ENCODE measurements at places on chromosomes 1 and 21.

GRCh38 chr1:174344162-174344561, 103.6 kb upstream of the GPR52 start:
- DNase-seq, result no peak

DNA sequence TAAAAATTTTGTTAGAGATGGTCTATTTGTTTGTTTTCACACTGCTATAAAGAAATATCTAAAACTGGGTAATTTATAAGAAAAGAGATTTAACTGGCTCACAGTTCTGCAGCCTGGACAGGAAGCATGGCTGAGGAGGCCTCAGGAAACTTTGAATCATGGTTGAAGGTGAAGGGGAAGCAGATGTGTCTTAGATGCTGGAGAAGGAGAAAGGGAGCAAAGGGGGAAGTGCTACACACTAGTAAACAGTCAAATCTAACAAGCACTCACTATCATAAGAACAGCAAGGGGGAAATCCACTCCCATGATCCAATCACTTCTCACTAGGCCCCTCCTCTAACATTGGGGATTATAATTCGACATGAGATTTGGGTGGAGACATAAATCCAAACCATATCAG, 76.8 kb upstream of the COL24A1 start:
- DNase-seq, result no peak

DNA sequence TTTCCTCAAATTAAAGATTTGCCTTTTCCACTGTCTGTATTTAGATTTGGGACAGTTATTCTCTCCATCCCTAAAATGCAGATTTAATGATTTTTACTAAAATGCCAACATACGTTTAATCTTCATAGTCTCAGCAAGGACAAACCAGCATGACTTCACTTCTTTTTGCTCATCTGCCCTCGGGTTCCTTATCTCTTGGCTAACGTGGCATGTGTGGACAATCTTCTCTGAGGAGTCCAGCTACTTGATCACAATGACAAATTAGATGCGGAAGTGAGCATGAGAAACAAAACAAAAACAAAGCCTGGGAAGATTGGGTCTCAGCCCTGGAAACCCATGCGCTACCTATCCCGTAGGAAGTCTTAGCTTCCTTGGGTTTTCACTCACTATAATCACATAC, 1.0 kb downstream of the MRAP start:
- DNase-seq, result no peak

GRCh38 chr1:193971595-193971994, 785.2 kb upstream of the B3GALT2 start:
- DNase-seq, result no peak

- no peak for DNase-seq
These were observed 13.6 kb downstream of the DENND1B start for GRCh38 chr1:197761654-197762053.

GRCh38 chr21:31576428-31576827, 83.1 kb upstream of the SOD1 start:
- no peak for DNase-seq

DNA sequence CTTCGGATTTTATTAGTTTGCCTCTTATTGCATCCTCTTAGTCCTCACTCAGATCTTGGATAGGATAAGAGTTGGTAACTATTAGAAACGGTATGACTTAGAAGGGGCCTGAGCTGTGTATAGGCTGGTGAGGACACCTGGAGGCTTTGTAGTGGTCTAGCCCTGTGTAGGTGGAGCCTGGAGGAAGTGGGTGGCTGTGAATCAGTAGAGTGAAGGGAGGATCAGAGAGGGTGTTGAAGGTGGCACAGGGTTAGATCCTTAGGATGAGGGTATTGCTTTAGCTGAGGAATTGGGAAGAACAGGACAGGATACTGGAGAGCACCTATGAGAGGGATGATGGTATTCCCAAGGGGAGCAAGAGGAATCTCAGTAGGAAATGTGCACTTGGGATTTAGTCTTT, 5.7 kb downstream of the VANGL1 start:
- no peak for DNase-seq

DNA sequence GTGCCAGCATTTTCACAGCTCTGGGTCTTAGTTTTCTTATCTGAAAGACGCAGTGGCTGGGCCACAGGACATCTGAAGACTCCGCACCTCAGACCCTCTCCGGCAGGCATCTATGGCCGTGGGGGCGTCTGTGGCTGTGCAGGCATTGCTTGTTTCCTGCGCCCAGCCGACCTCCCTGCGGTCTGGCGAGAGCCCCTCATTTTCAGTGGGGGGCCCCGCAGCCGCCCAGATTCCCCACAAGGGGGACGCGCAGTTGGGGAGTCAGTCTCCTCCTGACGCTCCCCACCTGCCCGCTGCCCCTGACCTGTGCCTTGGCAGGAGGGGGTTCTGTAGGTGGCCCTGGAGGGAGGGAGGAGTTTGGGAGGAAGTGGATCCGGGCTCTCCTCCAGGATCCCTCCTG, 3.5 kb upstream of the TFF1 start:
- no peak for DNase-seq

Measured in Panc1 (cell line).